ENCODE measurements at places on chromosomes 13 and 19.

DNA sequence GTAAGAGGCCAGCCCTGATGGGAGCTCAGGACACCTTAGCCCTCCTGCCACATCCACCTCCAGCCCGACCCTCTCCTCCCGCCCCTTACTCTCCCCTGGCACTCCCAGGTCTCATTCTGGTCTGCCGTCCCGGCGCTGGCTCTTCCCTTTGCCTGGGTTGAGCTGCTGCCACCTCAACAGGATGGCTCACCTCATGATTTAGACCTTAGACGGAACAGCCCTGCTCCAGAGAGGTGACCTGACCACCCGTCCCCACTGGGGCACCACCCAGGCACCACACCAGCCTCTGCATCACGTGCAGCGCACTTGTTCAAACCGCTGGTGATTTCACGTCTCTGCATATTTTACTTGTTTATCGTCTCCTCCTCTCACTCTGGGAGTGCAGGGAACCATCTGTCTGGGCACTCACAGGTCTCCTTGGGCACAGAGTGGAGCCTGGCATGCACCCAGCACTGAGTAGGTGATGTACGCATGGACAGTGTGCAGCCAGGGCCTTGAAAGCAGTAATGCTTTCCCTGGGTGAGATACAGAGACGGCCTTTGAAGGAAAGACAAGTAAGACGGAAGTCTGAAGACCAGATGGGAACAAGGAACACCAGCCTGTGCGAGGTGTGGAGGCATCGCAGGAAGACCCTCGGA lies 183.1 kb downstream of the KATNAL1 start:
- DNase-seq: no peak

DNA sequence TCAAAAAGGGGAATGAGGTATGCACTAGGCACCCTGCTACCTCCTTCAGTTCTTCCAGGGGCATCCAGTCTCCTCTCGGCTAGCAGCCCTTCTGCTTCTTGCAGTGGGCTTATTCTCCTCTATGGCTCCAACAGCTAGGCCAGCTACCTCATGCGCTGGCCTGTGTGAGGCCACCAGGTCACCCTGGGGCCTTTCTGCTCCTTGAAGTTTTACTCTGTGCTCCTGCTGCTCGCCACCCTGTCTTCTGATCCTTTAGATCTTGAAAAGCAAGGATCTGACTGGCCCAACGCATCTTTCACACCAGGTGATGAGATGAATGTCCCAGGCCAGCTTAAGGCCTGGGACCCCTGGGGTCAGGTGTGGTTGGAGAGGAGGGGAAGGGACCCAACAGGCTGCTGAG lies 66.2 kb downstream of the RUBCNL start:
- DNase-seq: no peak

- DNase-seq: no peak
Observed at GRCh38 chr13:34951528-34951927, 9.5 kb downstream of the NBEA start.

GRCh38 chr13:107743526-107743925 lies 471.8 kb downstream of the LIG4 start:
- DNase-seq: no peak

GRCh38 chr13:51311231-51311630 lies 28.3 kb upstream of the SERPINE3 start:
- DNase-seq: no peak

DNA sequence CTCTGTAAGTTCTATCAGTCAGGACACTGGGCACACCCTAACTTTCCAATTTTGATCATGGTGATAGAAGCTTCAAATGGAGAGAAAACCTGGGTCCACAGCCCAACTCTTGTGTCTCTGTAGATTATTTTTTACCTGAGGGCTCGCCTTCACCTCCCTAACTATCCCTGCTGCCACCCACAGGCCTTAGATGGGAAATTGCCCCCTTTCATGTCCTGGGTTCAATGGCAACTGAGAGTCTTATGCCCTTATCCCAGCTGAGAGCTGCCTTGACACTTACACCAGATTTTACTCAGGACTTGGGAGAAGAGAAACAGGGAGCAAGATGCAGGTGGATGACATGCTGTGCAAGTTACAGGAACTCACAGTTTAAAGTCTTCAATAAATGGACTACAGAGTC lies 81.7 kb downstream of the RAP2A start:
- no peak for DNase-seq

- DNase-seq: no peak
Observed at GRCh38 chr19:16036397-16036925, 39.8 kb upstream of the TPM4 start.

GRCh38 chr19:11106477-11106876 lies 17.2 kb downstream of the LDLR start:
- DNase-seq: no peak

DNA sequence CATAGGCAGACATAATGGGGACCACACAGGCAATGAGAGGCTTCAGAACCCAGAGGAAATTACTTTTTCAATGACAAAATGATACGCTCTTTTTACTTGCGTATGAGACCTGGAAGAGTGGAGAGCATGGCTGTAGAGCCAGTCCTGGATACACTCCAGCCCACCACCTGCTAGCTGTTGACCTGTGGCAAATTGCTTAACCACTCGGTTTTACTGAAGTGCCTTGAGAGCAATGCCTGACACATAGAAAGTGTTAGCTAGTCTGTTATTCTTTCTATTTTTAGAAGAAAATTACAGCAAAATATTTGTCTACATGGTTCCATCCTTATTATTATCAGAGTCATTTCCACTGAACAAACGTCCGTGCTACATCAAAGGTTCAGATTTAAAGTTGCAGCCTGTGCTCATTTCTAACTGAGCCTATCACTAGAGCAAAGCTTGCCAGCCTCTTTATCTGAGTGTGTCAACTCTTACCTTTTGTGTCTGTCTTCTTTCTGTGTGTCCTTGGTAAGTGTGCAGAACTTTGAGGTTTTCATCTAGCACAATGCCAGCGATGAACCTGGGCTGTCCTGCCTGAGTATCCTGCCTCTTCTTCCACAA lies 9.6 kb upstream of the GPR183 start:
- no peak for DNase-seq

DNA sequence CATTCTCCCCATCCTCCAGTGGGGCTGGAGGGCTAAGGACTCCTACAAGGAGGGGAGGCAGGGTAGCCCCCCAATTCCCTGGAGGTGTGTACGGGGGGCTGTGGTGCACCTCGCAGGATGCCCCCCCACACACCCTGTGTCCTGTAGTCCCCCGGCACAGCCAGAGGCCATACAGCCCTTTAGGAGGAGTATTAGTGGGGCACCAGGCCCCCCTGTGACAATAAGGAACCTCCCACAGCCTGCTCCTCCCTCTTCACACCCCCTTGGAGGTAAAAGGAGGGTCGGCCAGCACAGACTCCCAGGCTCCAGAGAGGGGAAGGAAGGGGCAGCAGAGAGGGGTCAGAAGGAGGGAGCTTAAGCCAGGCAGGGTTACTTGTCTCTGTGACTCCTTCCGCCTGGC lies at the start of gene NANOS3:
NANOS3 (plus strand) TSS at position 301 of the 400 bp plus-strand sequence. CDS start 115 bp downstream, outside the sequence.
- no peak for DNase-seq

DNA sequence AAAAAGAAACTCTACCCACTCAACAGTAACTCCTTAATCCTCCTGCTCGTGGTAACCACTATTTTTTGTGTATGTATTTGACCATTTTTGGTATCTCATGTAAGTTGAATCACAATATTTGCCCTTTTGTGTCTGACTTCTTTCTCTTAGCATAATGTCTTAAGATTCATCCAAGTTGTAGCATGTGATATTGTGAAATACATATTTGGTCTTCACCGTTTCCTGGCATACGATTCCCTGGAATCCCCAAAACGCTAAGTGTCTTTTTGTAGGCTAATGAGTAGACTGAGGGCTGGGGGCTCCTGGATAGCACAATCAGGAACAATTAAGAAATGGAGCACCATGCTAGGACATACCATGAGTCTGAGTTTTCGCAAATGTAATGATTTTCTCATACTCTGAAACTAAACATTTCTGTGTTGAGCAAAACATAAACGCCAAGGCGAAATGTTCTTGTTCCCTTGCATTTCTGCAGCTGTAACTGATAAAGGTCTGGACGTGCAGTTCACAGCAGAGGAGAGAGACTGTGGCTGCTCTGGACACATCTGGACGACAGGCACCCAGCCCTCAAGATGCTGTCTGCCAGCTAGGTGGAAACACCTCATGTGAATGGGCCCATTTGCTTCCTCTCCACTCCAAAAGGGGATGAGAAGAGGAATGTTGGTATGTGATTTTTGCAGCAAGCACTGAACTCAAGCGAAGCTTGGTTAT lies 38.4 kb downstream of the BRD4 start:
- no peak for DNase-seq

DNA sequence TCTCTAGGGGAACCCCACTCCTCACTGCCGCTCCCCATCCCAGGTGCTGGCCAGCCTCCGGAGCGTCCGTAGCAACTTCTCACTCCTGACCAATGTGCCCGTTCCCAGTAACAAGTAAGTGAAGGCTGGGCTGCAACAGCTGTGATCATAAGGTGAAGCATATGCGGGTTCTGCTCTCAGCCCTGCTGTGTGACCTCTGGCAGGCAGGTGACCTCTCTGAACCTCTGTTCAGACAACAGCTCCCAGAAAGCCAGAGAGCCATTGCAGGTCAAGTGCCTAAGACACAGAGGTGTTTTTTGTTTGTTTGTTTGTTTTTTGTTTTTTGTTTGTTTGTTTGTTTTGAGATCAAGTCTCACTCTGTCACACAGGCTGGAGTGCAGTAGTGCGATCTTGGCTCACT lies 28.7 kb downstream of the PDE4A start:
- no peak for DNase-seq

GRCh38 chr19:13036366-13036976 lies 41.2 kb downstream of the NFIX start:
- DNase-seq: no peak

GRCh38 chr13:19673473-19674430 lies 40.3 kb downstream of the MPHOSPH8 start:
- no peak for DNase-seq

- no peak for DNase-seq
Observed at GRCh38 chr13:70623239-70623638, 515.0 kb upstream of the KLHL1 start.

DNA sequence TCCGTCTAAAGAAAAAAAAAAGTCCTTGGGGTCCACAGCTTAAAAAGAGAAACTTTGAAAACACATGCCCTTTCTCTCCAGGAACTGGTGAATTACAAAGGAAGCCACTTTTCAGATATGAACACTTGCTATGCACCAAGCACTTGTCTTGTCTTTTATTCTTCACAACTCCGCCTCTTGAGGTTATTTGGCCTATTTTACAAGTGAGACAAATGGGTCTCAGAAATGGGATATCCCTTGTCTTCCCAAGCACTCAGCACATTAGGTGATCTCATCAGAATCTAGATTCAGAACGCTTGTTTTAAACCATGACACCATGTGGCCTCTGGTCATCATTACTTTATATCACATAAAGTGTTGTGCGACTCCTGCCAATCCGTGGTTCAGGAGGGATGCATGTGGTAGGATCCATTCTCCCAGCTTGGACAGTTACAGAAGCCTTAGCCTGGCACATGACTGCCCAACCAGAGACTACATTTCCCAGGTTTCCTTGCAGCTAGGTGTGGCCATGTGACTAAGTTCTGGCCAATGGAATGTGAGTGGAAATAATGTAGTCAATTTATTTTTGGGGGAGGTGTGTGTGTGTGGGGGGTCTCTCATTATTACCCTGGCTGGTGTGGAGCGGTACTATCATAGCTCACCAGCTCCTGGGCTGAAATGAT lies 13.9 kb downstream of the TSKS start:
- no peak for DNase-seq

DNA sequence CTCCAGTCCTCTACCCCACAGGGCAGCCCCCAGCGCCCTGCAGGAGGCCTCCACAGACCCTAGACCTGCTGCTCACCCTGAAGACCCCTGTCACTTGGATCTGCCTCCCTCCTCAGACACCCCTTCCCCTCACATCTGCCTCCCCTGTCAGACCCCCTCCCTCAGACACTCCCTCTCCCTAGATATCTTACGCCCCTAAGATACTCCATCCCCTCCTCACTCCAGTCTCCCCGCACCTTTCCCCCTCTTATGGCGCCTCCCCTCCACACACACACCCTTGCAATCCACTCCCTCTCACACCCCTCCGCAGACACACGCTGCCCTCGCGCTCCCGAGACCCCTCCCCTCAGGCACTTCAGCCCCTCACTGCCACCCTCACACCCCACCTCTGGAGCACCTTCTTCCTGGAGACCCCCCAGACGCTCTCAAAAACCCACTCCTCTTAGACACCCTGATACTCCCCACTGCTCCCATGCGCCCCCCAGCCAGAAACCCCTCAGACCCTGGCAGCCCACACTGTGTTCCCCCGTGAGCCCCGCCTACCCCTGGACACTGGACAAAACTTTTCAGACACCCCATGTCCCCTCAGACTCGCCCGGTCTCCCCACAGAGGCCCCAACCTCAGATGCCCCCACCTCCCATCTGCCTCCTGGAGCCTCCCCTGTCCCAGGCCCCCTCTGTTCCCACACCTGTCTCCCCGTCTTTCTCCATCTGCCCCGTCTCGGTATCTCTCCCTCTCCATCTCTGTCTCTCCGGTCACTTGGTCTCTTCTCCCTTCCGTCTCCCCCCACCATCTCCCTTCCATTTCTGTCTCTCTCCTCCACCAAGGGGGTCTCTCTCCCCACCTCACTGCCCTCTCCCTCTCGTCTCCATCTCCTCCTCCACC lies 14.5 kb downstream of the ERFL start:
- no peak for DNase-seq

GRCh38 chr13:29140277-29140676 lies 320.1 kb downstream of the MTUS2 start:
- no peak for DNase-seq

GRCh38 chr19:33428627-33429125 lies 55.2 kb downstream of the CEBPG start:
- no peak for DNase-seq

DNA sequence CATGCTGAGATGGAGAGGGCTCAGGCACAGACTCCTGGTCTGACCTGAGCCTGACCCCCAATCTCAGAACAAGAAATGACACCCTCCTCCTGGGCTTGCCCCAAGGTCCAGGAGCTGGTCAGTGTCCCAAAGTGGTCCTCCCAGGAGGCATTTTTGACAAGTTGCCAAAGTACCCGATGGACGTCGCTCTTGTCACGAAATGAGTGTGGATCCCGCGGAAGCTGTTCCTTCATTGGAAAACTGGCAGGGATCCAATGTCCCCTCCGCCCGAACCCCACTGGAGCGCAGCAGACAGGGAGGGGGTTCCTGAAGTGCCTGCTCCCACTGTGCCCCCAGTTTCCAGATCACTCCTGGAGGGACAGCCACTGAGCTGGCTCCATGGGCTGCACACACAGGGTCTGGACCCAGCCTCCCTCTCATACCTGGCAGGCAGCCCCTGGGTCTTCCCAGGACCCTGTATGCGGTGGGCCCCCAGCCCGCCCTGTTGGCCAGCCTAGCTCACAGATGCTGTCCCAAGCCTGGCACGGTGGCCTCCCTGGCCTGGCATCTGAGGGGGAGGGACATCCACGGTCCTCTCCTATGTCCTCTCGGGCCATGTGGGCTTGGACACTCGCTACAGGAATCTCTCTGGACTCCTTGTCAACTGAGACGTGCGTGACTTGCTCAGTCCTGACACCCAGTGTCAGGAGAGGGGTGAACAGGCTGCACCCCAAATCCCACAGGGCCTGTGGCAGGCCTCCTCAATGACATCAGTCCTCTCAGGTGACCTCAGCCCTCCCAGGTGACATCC lies 12.8 kb upstream of the ZNF14 start:
- no peak for DNase-seq
